ENCODE measurements at places on chromosomes 7 and 10. TPM values are rescaled to one million over a fixed set of nuclear protein-coding genes. Genes with fewer than 3 reads are reported as not detected.

ZNF25 gene
- total RNA-seq: 20.1 TPM

HTR5A gene
- total RNA-seq: not detected

DNA sequence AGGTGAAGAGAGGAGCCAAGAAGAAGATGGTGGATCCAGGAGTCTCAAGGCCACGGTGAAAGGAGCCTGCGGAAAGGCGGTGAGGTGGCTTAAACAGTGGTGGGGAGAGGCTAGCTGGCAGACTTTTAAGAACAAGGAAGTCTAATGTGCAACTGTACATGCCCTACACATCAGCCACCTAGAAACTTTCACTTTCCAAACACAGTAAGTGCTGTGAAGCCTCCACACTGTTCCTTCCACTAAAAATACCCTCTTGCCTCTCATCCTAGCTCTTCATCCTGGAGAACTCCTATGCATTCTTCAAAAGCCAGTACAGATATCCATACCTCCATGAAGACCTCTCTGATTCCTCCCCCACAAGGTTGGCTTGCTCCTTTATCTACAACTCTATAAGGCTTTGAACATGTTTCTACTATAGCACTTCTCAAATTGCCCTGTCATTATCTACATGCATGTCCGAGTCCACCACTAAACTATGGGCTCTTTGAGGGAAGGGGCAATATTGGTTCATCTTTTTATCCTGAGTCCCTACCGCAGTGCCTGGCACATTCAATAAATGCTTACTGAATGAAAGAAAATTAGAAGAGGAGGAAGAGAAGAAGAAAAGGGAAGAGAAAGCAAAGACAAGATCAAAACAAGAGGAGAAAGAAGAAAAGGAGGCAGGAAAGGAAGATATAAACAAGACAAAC lies 54.2 kb downstream of the DNAJC12 start:
- no peak overlapping the region for H3K4me3 ChIP-seq
- H3K36me3 ChIP-seq: no peaks in the 10 kb centered on the region
- no peak for DNase-seq
- no peaks in the 10 kb centered on the region for H3K27me3 ChIP-seq
- H3K27ac ChIP-seq: no peak overlapping the region

DNA sequence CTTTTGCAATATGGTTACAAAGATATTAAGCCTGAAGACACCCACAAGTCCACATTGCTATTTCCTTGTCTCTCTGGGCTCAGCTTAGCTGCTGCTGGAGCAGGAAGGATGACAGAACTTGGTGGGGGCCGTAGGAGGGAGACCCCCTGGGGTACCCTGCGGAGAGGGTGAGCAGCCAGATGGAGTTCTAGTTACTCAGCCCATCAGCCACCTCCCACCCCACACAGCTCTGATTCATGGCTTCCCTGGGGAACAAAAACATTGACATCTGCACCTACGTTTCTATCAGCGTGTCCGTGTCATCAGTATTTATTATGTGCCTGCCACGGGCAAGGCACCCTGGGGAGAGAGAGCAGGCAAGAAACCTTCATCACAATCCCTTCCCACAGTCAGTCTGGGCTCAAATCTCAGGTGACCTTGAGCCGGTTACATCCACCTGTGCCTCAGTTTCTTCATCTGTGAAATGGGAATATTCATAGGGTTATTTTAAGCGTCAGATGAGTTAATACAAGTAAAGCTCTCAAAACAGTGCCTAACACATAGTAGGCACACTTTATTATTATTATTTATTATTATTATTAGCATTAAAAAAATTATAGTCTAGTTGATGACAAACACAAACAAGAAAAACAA lies 131.5 kb downstream of the C10orf105 start:
- H3K4me3 ChIP-seq: no peak overlapping the region
- H3K27me3 ChIP-seq: peaks cover 4% of the 10 kb centered on the region
- no peak overlapping the region for H3K27ac ChIP-seq
- DNase-seq: no peak
- H3K36me3 ChIP-seq: no peaks in the 10 kb centered on the region
- H3K4me1 ChIP-seq: no peaks in the 10 kb centered on the region

DNA sequence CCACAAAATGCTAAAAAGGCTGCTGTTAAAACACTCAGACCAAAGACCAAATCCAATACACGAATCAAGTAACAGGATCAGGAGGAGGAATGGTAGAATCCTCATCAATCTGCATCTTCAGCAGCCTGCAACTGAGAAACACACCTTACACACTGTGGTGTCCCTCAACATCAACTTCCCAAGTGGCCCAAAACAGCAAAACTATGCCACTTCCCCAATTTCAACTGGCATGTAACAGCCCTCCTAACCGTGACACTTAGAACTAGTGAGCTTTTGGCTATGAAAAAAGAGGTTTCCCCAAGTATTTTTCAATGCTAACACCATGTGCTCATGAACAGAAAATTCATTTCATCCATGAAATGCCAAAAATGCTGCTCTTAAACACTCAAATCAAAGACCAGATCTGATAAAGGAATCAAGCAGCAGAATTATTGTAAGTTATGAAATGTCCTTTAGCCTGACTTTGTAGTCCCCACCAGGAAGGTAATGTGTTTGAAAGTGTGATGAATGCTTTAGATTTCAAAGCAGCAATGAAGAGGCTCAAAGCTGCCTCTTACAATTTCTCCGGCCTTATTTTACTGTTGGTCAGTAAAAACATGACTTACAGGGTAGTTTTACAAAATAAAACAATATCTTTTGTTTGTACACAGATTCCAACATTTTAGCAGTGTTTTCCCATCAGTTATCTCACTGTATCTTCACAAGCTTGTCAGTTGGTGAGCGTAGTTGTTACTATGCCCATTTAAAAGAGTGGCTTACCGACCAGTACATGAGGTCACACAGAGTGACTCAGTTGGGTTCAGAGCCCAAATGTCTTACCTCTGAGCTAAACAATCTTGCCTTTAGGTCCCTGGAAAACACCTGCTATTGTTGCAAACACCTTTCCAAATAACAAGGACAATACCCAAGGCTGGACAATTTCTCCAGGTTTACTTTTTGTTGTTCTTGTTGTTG lies 65.7 kb upstream of the ASAH2 start:
- H3K27ac ChIP-seq: no peak overlapping the region
- no peak for DNase-seq
- H3K36me3 ChIP-seq: no peaks in the 10 kb centered on the region
- H3K4me1 ChIP-seq: peaks cover 18% of the 10 kb centered on the region
- no peaks in the 10 kb centered on the region for H3K27me3 ChIP-seq
- no peak overlapping the region for H3K4me3 ChIP-seq

DNA sequence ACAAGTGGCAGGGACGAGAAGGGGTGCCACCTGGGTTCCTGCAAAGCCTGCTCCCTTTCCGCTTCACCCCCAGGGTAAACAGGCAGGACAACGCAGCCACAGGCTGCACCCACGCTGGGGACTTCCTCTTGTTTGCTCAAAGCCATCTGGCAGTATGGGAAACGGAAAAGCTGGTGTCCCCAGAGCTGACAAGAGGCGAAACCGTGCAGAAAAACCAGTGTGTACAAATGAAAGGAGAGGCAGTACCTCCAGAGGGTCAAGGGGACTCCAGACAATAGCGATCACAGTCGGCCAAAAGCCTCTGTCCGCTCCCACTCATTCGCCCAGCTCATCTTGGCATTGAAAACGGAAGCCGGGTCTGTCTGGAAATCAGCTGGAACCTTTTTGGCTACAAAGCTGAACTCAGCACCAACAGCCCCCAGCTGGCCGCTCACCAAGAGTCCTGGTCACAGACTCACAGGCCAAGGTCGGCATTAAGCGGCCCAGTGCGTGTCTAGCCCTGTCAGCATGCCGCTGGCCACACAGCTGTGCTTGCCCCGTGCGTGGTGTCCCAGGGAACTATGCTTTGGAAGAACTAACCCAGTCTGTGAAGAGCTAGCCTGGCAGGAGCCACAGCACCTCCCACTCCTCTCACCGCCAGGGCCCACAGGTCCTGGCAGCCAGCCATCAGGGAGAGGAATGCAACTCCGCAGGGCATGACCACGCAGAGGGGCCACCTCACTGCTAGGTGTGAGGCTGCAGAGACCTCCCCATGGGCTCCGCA lies 10.4 kb downstream of the TNS3 start:
- H3K27ac ChIP-seq: peak overlapping the region; percentile 93
- no peaks in the 10 kb centered on the region for H3K36me3 ChIP-seq
- peak overlapping the region; percentile 8 for H3K4me3 ChIP-seq
- H3K27me3 ChIP-seq: no peaks in the 10 kb centered on the region
- peaks cover 49% of the 10 kb centered on the region for H3K4me1 ChIP-seq
- DNase-seq: peak; percentile 80

PAPOLB gene
- 0.08 TPM for total RNA-seq

- no peaks in the 10 kb centered on the region for H3K4me1 ChIP-seq
- DNase-seq: no peak
- no peak overlapping the region for H3K4me3 ChIP-seq
- peaks cover 4% of the 10 kb centered on the region for H3K36me3 ChIP-seq
Observed at GRCh38 chr7:2134740-2135139, 98.0 kb downstream of the MAD1L1 start.

GRCh38 chr10:90481326-90481923 lies 376.4 kb downstream of the HTR7 start:
- no peaks in the 10 kb centered on the region for H3K4me1 ChIP-seq
- no peak for DNase-seq
- no peaks in the 10 kb centered on the region for H3K36me3 ChIP-seq
- no peaks in the 10 kb centered on the region for H3K27me3 ChIP-seq

RSPH10B2 gene
- not detected for total RNA-seq

GRCh38 chr10:124238367-124238766 lies 145.0 kb upstream of the CHST15 start:
- no peaks in the 10 kb centered on the region for H3K4me1 ChIP-seq
- H3K27ac ChIP-seq: no peak overlapping the region
- no peaks in the 10 kb centered on the region for H3K27me3 ChIP-seq
- no peak overlapping the region for H3K4me3 ChIP-seq
- H3K36me3 ChIP-seq: no peaks in the 10 kb centered on the region
- no peak for DNase-seq

DNA sequence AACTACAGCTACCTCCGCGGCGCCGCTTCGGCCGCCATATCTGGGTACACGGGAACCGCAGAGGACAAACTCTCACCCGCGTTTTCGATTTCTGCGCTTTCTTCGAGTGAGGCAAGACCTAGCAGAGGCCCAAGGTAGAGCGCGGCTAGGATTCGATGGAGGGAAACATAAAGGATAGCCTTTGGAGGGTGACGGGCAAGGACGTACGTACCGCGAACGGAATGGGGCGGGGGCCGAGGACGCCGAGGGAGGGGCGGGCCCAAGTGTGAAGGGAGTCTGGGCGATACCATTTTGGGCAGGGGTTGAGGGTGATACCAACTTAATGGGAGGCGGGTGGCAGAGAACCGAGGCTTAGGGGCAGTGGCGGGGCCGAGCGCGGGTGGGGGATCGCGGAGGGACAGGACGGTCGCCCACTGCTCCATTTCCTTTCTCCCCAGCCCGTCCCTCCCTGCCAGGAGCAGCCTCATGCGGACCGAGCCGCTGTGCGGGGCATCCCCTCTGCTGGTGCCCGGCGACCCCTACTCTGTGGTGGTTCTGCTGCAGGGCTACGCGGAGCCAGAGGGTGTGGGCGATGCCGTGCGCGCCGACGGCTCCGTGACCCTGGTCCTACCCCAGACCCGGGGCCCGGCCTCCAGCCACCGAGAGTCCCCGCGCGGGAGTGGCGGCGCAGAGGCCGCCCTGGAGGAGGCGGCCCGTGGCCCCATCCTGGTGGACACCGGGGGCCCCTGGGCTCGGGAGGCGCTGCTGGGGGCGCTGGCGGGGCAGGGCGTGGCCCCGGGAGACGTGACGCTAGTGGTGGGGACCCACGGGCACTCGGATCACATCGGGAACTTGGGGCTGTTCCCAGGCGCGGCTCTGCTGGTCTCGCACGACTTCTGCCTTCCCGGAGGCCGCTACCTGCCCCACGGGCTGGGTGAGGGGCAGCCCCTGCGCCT lies at the start of gene MBLAC1:
Gene MBLAC1 (plus strand): TSS at position 37 of the 935 bp plus-strand sequence. CDS start 429 bp downstream, at position 466.
- H3K36me3 ChIP-seq: no peaks in the 10 kb centered on the region
- H3K27me3 ChIP-seq: no peaks in the 10 kb centered on the region
- DNase-seq: peak; percentile 90
- H3K27ac ChIP-seq: peak within 1 kb of the TSS; percentile 98
- H3K4me1 ChIP-seq: peaks cover 41% of the 10 kb centered on the region

GRCh38 chr7:1839701-1840100 lies 169.6 kb downstream of the ELFN1 start:
- H3K4me1 ChIP-seq: no peaks in the 10 kb centered on the region
- H3K27me3 ChIP-seq: no peaks in the 10 kb centered on the region
- H3K4me3 ChIP-seq: no peak overlapping the region
- no peaks in the 10 kb centered on the region for H3K36me3 ChIP-seq
- peak; percentile 46 for DNase-seq

DNA sequence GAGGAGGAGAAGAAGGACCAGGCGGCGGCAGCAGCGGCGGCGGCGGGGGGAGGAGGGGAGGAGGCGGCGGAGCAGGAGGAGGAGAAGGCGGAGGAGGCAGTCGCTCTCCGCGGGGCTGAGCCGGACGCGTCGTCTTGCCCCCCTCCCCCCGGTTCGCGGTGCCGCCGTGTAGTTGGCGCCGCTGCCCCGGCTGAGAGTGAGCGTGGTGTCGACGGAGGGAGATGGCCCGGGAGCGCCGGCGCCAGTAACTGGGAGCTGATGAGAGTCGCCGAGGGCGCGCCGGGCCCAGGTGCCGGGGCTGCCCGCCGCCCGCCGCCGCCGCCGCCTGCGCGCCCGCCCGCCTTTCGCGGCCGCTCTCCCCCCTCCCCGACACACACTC lies 257 bp downstream of the WAC start:
- no peaks in the 10 kb centered on the region for H3K27me3 ChIP-seq
- DNase-seq: no peak
- H3K4me3 ChIP-seq: peak overlapping the region; percentile 92
- peaks cover 8% of the 10 kb centered on the region for H3K4me1 ChIP-seq
- H3K36me3 ChIP-seq: peaks cover 2% of the 10 kb centered on the region
- H3K27ac ChIP-seq: peak overlapping the region; percentile 99

DNA sequence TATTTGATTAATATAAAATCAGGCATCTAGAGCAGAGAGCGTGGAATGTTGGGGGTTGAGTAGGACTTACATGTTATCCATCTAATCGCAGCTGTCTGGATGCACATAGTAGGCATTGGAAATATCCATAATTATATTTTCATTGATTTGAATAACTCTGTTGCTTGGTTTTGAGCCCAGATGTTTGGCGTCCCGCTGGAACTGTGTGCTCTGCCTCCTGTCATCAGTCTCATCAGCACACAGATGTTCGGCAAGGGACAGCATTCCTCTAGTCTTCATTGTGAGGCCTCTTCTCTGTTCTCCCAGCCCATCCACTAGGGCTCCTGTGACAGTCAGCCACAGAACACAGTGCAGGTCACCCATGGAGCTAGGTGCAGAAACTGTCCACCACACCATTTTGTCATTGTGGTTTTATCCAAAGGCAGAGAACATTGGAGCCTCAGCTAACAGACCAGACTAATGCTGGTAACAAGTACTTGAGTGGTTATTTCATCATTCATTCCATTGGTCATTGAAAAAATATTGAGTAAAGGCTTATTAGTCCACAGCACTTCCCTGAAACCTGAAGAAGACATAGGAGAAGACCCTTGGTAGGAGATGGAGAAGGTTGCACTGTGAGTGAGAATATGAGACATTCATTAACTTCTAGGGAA lies 927.4 kb downstream of the LRMDA start:
- no peaks in the 10 kb centered on the region for H3K36me3 ChIP-seq
- H3K27me3 ChIP-seq: no peaks in the 10 kb centered on the region
- no peak overlapping the region for H3K27ac ChIP-seq
- DNase-seq: no peak

GRB10 gene
- 28.0 TPM for total RNA-seq

- no peaks in the 10 kb centered on the region for H3K27me3 ChIP-seq
- no peak for DNase-seq
- peaks cover 85% of the 10 kb centered on the region for H3K36me3 ChIP-seq
Observed at GRCh38 chr7:77606562-77606961, 69.5 kb downstream of the PTPN12 start.

- no peaks in the 10 kb centered on the region for H3K27me3 ChIP-seq
- no peak overlapping the region for H3K27ac ChIP-seq
- no peaks in the 10 kb centered on the region for H3K36me3 ChIP-seq
- H3K4me3 ChIP-seq: no peak overlapping the region
- no peak for DNase-seq
Observed at GRCh38 chr10:99316374-99316773, 12.8 kb upstream of the CNNM1 start.

MICU1 gene
- 38.8 TPM for total RNA-seq

CNNM1 gene
- 0.25 TPM for total RNA-seq
